ENCODE measurements at places on chromosomes 1 and 21.

GRCh38 chr21:33406493-33406892, 3.3 kb downstream of the IFNGR2 start:
- DNase-seq, result no peak

GRCh38 chr1:37100310-37100709, 66.0 kb upstream of the GRIK3 start:
- no peak for DNase-seq

- no peak for DNase-seq
Measured at GRCh38 chr1:230681599-230681998, 32.3 kb downstream of the AGT start.

DNA sequence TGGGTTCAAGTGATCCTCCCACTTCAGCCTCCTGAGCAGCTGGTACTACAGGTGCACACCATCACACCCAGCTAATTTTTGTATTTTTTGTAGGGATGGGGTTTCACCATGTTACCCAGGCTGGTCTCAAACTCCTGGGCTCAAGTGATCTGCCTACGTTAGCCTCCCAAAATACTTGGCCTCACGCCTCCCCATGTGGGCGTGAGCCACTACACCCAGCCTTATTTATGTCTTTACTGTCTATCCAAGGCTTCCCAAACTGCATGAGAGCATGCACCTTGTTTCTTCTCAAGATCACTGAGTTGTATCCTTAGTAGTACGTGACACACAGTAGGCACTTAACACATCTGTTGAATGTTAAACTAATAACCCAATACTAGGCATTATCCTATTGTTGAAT, 14.2 kb downstream of the WASF2 start:
- DNase-seq, result peak; percentile 15
